ENCODE measurements at places on chromosomes 7 and 10. TPM values are rescaled to one million over a fixed set of nuclear protein-coding genes. Genes with fewer than 3 reads are reported as not detected.

The TAS2R41 gene
- total RNA-seq: not detected

The KIAA1217 gene
- 61.4 TPM for total RNA-seq

The STAM gene
- total RNA-seq: 42.2 TPM

The RBP4 gene
- 7.0 TPM for total RNA-seq
